ENCODE measurements at places on chromosomes 3 and 15. TPM values are rescaled to one million over a fixed set of nuclear protein-coding genes. Genes with fewer than 3 reads are reported as not detected.

Gene GPR15
- total RNA-seq: 0.47 TPM

- DNase-seq: no peak
- H3K27me3 ChIP-seq: no peaks in the 10 kb centered on the region
- no peaks in the 10 kb centered on the region for H3K36me3 ChIP-seq
Measured at GRCh38 chr3:173529062-173529711, 131.6 kb downstream of the NLGN1 start.

DNA sequence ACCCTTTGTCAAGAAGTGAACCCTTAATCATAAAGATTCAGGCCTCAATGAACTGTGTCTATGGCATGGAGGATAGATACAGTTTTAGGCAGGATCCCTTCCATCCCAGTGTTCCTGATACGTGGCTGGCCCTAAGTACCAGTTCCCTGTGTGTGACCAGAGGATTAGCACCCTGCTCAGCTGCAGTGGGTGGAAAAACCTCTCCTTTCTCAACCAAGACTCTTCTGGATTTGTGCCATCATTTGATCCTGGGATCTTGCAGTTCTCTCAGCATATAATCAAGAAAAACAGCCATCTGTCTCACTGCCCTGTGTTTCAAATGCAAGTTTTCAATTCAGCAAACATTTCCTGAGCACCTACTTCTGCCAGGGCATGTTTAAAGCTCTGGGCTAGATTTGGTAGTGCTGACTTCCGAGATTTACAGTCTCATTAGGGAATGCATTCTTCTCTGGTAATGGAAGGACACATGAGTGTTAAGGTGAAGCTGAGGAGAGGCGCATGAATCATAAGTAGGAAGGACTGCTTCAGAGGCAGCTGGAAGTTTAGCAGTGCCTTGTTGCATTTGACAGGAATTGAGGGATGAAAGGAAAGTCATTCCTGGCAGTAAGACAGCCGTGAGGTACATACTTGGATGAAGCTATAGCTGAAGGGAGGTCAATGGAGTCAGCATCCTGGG, 388.3 kb downstream of the MFSD1 start:
- H3K27me3 ChIP-seq: no peaks in the 10 kb centered on the region
- no peaks in the 10 kb centered on the region for H3K36me3 ChIP-seq
- DNase-seq: no peak
- H3K4me3 ChIP-seq: no peak overlapping the region

DNA sequence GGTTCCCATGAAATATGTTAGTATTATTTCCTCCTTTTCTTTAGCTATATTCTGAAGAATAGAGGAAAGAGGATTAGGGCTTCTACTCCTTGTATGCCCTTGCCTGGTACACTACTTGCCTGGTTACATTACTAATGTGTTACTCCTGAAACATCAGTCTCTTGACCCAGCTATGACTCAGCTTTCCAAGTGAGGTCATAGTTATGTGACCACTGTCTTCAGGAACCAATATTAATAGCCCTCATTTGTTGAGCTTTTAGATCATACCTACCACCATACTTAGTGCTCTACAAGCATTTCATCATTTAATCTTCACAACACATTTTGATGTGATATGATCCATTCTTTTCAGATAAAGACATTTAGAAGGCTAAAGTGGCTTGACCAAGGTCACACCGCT, 60.3 kb downstream of the CMSS1 start:
- no peak for DNase-seq
- H3K27ac ChIP-seq: no peak overlapping the region
- H3K27me3 ChIP-seq: peaks cover 24% of the 10 kb centered on the region
- H3K4me3 ChIP-seq: no peak overlapping the region
- no peaks in the 10 kb centered on the region for H3K36me3 ChIP-seq

Gene ADGRG7
- total RNA-seq: 0.14 TPM

Gene LRRC31
- 0.09 TPM for total RNA-seq

Gene PARP15
- total RNA-seq: 6.8 TPM

Gene DUOXA2
- 0.05 TPM for total RNA-seq

DNA sequence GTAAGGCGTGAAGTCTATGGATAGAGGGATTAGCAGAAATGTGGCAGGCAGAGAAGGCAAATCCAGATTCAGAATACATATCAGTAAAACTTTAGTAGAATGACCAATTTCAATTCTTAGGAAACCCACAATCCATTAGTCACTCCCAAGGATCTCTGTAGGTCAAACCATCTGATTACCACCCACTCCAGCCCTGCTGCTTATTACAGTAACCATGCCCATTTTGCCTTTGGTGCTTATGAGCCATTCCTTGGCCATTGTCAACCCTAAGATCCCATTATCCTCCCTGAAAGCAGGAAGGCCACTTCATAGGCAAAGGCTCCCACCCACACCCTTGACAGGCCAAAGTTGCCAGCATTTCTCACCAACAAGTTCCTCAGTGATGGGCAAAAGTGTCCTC, 5.1 kb upstream of the KLHL40 start:
- H3K4me3 ChIP-seq: no peak overlapping the region
- no peak overlapping the region for H3K27ac ChIP-seq
- H3K4me1 ChIP-seq: no peaks in the 10 kb centered on the region
- peaks cover 11% of the 10 kb centered on the region for H3K27me3 ChIP-seq

DNA sequence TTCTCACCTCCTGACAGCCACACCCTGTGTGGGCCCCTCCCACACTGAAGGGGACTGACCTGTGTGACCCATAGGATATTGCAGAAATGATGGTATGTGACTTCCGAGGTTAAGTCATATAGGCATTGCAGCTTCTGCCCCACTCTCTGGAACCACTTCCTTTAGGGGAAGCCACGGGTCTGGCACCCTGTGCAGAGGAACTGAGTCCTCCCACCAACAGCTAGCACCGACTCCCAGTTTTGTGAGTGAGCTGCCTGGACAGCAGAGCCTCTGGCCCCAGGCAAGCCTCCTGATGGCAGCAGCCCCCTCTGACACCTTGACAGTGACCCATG, 24.6 kb upstream of the SLC6A6 start:
- no peak overlapping the region for H3K4me3 ChIP-seq
- DNase-seq: peak; percentile 30
- H3K36me3 ChIP-seq: no peaks in the 10 kb centered on the region
- peaks cover 11% of the 10 kb centered on the region for H3K4me1 ChIP-seq
- no peaks in the 10 kb centered on the region for H3K27me3 ChIP-seq

- H3K27ac ChIP-seq: no peak overlapping the region
- no peak overlapping the region for H3K4me3 ChIP-seq
- DNase-seq: no peak
- H3K27me3 ChIP-seq: peaks cover 4% of the 10 kb centered on the region
Measured at GRCh38 chr15:68268405-68268804, 9.1 kb upstream of the FEM1B start.

DNA sequence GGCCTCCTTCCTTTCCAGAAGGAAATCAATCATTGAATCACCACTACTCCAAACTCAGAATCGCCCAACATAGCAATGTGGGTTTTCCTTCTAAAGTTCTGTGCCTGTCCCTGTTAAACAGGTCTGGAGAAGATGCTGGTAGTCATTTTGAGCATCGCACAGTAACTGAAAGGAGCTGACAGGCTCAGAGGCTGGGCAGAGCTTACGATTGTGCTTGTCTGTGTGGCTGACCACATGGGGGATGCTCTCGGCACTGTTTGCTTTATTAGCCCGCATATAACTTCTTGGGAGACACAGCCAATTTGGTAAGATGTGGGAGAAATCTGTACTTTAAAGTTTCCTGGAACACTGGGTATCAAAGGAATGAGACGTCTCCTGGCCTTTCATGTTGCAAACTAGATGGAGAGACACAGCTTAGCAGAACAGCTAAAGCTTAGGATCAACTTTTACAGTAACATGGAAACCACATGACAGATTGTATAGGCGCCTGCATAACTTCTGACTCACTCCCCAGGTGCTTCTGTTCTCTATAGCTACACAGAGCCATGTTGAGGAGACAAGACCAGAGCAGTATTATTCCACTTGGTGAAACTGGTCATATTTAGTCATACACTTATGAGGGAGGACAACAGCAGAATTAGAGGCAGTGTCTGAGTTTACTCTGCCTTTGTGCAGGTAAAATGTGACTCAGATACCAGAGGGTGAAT, 374.1 kb downstream of the RORA start:
- no peak overlapping the region for H3K4me3 ChIP-seq
- peaks cover 5% of the 10 kb centered on the region for H3K4me1 ChIP-seq
- no peak overlapping the region for H3K27ac ChIP-seq
- DNase-seq: no peak

DNA sequence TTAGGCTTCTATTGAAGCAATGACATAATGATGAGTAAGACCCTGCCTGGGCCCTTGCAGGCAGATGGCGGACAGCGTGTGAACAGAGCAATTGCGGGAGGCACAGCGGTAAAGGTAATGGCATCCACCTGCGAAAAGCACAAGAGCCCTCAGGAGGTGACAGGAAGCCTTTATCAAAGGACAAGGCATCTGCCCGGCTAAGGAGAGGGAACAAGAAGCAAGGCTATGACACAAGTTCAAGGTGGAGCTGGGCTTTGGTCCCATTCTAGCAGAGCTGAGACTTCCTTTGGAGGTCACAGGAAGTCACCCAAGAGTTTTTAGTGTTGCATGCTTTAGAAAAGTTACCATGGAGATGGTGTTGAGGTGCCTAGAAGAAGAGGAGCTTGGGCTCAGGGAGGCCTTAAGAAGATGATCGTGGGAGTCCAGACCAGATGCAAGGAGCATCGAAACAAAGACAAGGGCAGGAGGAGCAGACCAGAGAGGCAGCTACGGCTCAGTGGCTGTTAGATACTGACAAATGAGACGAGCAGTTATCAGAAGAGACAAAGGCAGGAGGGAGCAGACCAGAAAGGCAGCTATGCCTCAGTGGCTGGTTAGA, 34.5 kb downstream of the OSBPL10 start:
- H3K4me1 ChIP-seq: no peaks in the 10 kb centered on the region
- H3K36me3 ChIP-seq: no peaks in the 10 kb centered on the region
- no peak overlapping the region for H3K27ac ChIP-seq

DNA sequence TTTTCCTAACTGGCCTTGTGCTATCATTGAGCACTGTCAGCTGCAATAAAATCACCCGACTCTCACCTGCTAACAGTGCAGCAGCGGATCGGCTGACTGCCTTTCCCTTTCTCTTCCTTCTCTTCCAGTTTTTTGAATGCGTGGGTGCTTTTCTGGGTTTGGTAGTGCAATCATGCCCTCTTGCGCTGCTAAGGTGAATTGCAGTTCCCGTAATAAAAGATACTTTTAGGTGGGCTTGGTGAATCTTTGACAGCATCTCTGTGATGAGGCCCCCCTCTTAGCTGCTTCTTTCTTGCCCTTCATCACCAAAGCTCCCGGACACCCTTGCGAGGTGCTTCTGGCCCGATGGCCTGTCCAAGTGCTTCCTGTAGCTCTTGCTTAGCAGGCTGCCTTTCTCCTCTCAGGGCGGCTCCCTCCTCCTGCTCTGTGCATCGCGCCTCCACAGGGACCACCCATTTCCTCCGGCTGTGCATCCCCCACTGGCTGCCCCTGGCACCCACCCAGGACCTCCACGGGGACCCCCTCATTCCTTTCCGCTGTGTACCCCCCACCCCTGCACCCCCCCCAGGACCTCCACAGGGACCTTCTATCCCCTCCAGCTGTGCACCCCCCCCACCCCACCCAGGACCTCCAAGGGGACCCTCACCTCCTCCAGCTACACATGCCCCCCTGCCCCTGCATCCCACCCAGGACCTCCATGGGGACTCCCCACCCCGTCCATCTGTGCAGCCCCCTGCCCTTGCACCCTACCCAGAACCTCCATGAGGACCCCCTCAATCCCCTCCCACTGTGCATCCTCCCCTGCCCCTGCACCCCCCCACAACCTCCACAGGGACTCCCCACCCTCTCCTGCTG, 50.8 kb upstream of the RPL32 start:
- no peak overlapping the region for H3K4me3 ChIP-seq
- no peaks in the 10 kb centered on the region for H3K36me3 ChIP-seq
- H3K27me3 ChIP-seq: no peaks in the 10 kb centered on the region
- H3K4me1 ChIP-seq: peaks cover 2% of the 10 kb centered on the region

Gene SCAMP5
- 2.3 TPM for total RNA-seq

GRCh38 chr3:162721736-162722135, 1225.1 kb downstream of the OTOL1 start:
- H3K27ac ChIP-seq: no peak overlapping the region
- DNase-seq: no peak
- no peak overlapping the region for H3K4me3 ChIP-seq
- H3K36me3 ChIP-seq: no peaks in the 10 kb centered on the region

DNA sequence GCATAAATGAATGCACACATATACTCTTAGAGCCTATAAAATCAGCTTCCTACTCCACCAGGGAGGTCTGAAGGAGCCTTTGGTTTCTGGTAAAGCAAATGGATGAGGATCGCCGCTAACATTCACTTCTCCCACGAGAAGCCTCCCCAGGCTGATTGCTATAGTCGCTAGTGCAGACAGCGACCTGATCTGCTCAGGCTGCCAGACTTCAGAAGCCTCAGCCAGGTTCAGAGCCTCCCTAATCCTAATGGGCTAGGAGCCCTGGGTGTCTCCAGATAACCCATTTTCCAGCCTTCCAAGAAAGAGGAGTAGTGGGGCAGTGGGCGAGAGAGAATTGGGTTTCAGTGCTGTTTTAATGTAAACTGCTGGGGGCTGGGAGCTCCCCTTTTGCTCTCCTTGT, 35.4 kb downstream of the TPM1 start:
- H3K4me1 ChIP-seq: no peaks in the 10 kb centered on the region
- no peak overlapping the region for H3K27ac ChIP-seq
- DNase-seq: no peak
- no peak overlapping the region for H3K4me3 ChIP-seq
- no peaks in the 10 kb centered on the region for H3K36me3 ChIP-seq

DNA sequence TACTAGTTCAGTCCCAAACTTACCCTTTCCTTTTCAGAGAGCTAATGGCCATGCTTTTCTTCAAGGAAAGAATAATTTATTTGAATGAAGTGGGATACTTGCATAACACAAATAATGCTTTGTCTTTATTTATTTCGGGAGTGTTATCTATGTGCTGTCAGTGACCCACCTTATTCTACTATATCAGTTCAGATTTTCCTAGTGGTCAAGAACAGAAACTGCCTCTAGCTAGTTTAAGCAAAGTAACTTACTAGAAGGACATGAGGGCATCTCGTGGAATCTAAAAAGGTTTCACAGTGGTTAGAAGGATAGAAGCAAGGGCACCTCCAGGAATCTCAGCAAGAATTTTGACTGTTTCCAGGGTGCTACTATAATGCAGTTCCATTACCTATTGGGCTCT, 3.8 kb upstream of the TIMMDC1 start:
- DNase-seq: no peak
- no peaks in the 10 kb centered on the region for H3K27me3 ChIP-seq
- H3K27ac ChIP-seq: no peak overlapping the region
- peaks cover 13% of the 10 kb centered on the region for H3K36me3 ChIP-seq
- peaks cover 12% of the 10 kb centered on the region for H3K4me1 ChIP-seq

Gene CHMP2B
- total RNA-seq: 14.1 TPM

DNA sequence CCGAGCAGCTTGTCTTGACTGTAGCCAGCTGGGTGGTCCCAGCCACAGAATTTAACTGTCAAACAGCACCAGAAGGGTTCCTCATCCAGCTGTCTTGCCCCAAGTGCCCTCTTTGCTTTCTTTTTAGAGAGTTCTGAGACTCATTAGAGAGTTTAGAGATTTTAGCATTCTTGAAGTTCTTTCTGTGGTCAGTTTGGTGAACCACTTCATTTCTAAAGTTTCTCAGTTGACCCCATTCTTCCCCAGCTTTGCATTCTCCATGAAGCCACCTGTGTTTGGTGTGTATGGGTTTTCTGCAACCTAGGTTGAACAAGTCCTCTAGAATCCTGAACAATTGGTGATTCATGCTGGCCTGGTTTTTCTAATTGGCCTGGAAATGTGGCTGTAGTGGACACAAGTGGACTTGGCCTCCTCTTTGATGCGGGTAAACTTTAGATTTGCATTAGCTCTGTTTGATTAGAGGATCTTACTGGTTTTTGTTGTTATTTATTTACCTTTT, 33.7 kb downstream of the FLNB start:
- peak overlapping the region; percentile 86 for H3K27ac ChIP-seq
- no peaks in the 10 kb centered on the region for H3K36me3 ChIP-seq
- DNase-seq: peak; percentile 39
- no peaks in the 10 kb centered on the region for H3K27me3 ChIP-seq
- no peak overlapping the region for H3K4me3 ChIP-seq
